ENCODE measurements at places on chromosomes 4 and X. TPM values are rescaled to one million over a fixed set of nuclear protein-coding genes. Genes with fewer than 3 reads are reported as not detected.

Gene UGT2A3
- not detected for total RNA-seq

Gene HTRA3
- 1.2 TPM for total RNA-seq

Gene HSFX1
- total RNA-seq, result 0.20 TPM

Gene NSUN7
- total RNA-seq, result not detected

Gene ADRA2C
- total RNA-seq, result under 0.01 TPM

Gene GPR34
- not detected for total RNA-seq

Gene UCHL1
- 11.7 TPM for total RNA-seq

Gene NSG1
- not detected for total RNA-seq

Gene MTTP
- total RNA-seq, result not detected

Gene SPANXB1
- total RNA-seq, result not detected

Gene DGAT2L6
- not detected for total RNA-seq

Gene CITED1
- total RNA-seq, result under 0.01 TPM

Gene NUDT10
- not detected for total RNA-seq

Gene NEIL3
- 1.2 TPM for total RNA-seq

Gene ZMAT1
- total RNA-seq, result 0.65 TPM

Gene RNF212
- 0.22 TPM for total RNA-seq

Gene MGAT4D
- total RNA-seq, result not detected

Gene CPE
- total RNA-seq, result 1.4 TPM

Gene F8A1
- total RNA-seq, result 2.4 TPM

Gene FREM3
- 0.22 TPM for total RNA-seq

Gene PNMA5
- total RNA-seq, result not detected

Gene AWAT2
- 0.20 TPM for total RNA-seq

Gene TMLHE
- 6.1 TPM for total RNA-seq

Gene SMIM10L2A
- 0.65 TPM for total RNA-seq

Gene WDFY3
- 72.4 TPM for total RNA-seq

Gene ERCC6L
- total RNA-seq, result 0.60 TPM

Gene MAB21L2
- total RNA-seq, result 0.20 TPM

Gene SSX4
- not detected for total RNA-seq

Gene C4orf50
- total RNA-seq, result under 0.01 TPM

Gene WNK3
- total RNA-seq, result 0.22 TPM

Gene HUWE1
- 57.1 TPM for total RNA-seq

Gene PIR
- total RNA-seq, result 93.8 TPM
